ENCODE measurements at places on chromosomes 11 and 22.

GRCh38 chr22:22449819-22450218, 58.7 kb downstream of the ZNF280B start:
- DNase-seq: no peak

DNA sequence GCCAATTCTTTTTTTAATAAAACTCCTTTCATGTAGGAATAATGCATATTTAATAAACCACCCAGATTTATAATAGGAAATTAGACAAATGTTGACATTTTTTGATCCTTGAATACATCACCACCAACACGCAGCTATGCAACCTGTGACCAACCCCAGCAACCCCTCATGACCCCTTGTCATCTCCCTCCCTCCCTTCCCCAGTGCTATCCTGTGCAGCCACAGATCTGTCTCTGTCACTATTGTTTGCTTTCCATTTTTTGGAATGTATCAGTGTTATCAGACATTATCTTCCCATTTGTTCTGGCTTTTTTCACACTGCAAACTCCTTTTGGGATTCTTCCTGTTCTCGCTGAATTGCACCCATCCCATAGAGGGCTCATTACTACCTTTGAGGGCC, 114.1 kb downstream of the VPREB1 start:
- no peak for DNase-seq

- no peak for DNase-seq
Measured at GRCh38 chr22:32699001-32699582, 102.4 kb upstream of the TIMP3 start.

- DNase-seq: no peak
Measured at GRCh38 chr22:41949297-41949965, 2.5 kb upstream of the CENPM start.
